ENCODE measurements at places on chromosomes 12 and 14.

DNA sequence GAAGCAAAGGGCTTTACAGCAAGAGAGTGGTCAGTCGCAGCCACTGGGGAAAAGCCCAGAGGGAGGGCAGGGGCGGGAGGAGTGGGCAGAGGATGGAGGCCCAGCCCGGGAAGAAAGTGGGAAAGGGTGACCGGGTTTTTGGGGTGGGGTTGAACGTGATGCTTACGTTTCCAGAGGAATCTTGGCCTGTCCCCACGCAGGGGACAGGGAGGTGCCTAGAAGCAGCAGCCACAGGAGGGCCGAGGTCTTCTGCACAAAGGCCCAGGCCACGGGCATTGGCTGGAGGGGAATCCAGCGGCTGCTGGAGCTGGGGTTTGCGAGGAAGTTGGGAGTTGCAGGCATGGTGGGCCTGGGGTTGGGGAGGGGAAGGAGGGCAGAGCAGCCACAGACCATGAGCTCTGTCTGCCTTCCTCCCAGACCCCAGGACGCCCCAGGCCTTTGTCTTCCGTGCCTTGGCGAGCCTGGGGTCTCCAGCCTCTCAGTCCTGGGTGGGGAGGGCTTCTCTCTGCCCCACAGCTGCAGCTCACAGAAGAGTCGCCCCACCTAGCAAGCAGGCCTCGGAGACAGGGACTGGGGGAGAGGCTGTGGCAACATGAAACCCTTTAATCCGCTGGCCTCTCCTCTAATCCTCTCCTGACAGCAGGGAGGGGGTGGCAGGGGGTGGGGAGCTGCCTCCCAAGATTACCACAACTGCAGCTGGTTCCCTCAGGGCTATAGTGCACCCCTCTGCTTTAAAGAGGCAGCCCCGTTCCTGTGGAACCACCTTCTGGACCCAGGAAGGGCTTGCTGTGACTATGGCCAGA is at the start of gene CACNA2D4:
Gene CACNA2D4 (minus strand): TSS at position 572 of the 803 bp plus-strand sequence. CDS start 179 bp downstream, at position 393.
- no peak for DNase-seq

DNA sequence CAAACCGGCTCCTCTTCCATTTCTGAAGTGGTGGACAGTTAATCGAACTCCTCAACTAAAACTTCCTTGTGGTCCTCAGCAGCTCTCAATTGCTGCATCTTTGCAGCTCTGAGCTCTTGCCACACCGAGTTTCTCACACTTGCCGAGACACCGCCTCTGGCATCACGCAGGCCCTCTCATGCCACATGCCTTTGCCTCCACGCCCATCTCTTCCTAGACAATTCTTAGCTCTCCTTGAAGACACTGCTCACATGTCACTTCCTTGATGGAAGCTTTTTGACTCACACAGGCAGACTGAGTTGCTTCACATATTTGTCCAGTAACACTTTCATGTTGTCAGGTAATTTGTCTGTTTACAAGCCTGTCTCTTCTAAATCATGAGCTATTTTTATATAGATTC is 29.2 kb downstream of the KCNA1 start:
- DNase-seq, result no peak

DNA sequence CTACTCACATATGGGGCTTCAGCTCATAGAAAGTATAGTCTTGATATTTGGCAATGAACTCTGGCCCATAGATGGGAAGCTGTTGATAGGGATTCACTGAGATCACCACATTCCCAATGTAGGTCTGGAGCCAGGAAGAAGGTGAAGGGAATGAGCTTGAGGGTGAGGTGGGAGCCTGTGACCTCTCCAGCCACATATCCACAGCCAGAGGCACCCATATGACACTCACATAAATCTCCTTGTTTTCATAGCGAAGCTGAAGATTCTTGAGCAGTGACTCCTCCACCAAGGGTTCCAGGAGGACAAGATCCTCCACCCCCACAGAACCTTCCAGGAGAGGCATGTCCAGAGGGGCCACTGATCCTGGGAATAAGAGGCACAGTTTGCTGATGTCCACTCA is 1.9 kb downstream of the MYO1A start:
- DNase-seq, result no peak

DNA sequence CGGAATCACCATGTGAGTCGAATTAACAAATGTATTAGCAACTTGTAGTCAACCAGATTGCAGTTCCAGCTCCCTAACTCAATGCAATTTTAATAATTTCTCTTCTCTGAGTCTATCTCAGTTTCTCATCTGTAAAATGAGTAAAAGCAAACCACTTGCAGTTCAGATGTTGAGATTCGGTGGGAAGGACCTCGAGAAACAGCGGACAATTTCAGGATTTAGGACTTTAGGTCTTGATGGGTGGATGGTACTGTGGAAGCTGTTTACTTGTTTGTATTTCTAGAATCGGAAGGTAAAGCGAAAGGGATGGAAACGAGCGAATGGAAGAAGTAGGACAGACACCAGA is 510 bp upstream of the TTC8 start:
- no peak for DNase-seq
